ENCODE measurements at places on chromosomes 6 and 20. TPM values are rescaled to one million over a fixed set of nuclear protein-coding genes. Genes with fewer than 3 reads are reported as not detected.
A peak's percentile ranks its signal among the peaks of the same experiment; 100 is the strongest.

DNA sequence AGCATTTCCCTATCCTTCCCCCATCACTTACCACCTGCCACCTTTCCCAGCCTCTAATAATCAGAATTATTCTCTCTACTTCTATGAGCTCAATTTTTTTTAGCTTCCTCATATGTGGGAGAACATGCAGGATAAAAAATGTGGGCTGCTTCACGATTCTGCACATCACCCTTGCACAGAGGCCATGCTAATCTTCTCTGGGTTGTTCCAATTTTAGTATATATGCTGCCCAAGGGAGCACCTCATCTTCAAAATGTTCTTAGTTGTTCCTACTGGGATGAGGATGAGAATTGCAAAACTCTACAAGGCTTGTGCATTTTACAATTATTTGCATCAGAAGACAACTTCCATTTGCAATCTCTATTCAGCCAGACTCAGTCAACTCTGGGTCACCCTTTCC lies 58.1 kb downstream of the LAMA4 start:
- DNase-seq: no peak

GRCh38 chr6:12545619-12546409 lies 170.8 kb upstream of the PHACTR1 start:
- no peak for DNase-seq

DNA sequence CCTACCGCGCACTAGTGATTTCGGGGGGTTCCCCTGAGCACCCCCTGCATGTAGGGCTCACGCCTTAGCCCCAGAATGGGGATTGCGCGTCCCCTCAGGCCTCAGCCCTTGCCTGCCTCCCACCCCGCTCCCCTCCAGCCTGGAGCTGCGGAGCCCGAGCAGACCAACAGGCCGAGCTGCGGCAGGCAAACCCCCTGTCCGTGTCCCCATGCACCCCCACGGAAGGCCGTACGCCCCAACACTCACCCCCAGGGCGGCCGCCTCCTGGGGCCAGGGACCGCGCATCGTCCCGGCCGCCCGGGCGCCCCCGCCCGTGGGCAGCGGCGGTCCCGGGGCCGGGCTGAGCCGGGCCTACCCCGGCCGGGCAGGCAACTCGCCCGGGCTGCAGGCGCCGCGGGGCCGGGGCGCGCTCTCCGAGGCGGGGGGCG lies 1.2 kb upstream of the KCNB1 start:
- no peak for DNase-seq

DNA sequence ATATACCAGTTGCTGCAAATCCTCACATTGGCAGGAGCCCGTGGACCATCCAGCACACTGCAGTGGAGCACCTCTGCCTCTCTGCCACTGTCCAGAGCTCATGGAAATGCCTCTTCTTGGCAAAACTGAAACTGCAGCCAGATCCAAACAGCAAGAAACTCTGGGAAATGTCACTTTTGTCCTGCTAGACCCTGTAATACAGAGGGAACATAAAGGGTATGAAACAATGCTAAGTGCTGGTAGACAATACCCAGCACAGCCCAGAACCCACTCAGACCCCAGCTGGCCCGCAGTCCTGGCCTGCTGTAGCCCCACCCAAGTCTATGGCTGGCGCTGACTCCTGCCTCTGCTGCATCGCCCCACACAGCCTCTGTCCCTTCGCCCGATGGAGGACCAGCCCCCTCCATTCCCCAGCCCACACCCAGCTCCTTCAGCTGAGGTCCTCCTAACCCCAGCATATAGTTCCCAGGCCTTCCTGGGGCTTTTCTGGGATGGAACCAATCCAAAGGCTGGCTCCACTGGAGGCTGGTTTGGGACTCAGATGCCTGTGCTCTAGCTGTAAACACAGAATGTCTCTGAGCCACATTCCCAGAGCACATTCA lies 242.5 kb downstream of the LRFN2 start:
- DNase-seq: no peak

DNA sequence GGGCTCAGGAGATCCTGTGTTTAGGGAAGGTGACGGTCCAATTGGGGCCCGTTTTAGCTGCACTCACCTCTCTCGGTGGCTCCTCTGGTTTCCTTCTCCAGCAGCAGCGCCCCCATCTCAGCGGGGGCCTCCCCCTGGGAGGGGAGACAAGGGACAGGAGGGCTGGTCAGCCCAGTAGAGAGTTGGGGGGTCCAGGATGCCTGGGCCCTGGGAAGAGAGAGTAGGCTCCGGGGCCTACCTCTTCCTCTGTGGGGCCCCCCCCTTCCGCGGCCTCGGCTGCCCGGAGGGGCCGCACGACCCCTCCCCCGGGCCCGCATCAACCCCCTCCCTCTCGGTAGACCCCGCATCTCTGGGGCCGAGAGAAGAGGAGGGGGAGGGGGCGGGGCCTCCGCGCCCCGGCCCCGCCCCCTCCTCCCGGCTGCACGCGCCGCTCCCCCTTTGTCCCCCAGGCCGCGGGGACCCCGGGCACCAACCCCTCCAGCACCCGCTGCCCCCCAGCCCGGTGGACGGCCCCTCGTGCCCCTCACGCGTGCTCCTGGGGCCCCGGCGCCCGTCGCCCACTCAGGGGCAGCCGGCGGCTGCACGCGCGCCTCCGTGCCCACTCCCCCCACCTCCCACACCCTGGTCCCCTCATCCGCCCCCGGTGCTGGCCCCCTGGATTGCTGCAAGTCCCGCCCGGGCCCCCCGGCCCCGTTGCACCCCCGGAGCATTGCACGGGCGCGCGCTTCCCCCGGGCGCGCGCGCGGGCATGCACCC lies 464 bp downstream of the EHMT2 start:
- peak; percentile 76 for DNase-seq

DNA sequence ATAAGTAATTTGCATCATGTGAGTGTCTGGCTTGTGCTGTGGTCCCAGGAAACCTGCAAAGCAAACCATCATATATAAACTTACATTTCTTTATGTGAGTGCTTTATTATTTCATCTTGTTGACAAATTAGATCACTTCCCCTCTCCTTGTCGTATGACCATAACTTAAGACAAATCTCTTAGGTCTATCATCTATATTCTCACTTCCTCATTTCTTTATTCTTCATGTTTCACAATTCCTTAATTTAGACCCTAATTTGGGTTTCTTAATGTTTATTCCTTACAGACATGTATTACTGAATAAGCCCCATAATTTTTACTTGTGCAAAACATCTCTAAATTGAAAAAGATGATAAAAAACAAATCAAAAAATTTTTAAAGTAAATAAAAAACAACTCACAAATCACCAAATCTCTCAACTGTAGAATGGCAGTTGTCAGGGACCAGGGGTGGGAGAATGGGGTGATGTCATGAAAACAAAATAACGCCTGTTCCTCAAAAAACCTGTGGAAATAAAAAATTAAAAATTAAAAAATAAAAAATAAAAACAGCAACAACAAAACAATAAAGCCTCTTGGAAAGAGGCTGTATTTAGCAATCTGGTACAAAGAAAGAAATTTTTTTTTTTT lies 49.5 kb upstream of the FBXO30 start:
- no peak for DNase-seq

GRCh38 chr6:20564777-20565176 lies 30.5 kb downstream of the CDKAL1 start:
- DNase-seq: no peak

DNA sequence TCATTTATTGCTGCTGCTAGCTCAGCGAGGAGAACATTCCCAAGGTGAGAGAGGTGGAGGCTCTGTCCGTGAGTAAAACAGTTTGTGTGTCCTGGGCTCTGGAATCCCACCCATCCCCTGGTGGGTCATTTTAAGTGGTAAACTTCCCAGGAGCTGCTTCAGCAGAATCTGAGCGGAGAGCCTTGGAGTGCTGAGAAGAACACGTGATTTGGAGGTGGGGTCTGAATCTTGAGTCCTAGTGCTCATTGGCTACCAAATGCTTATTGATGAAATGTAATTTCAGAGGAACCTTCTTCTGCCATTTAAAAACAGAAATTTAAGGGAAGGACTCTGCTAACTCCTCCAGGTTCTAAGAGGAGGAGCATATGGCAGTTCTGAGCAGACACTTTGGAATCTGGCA lies 132.4 kb downstream of the CDH26 start:
- DNase-seq: no peak

GRCh38 chr6:159823953-159824352 lies 23.9 kb downstream of the PNLDC1 start:
- no peak for DNase-seq

DNA sequence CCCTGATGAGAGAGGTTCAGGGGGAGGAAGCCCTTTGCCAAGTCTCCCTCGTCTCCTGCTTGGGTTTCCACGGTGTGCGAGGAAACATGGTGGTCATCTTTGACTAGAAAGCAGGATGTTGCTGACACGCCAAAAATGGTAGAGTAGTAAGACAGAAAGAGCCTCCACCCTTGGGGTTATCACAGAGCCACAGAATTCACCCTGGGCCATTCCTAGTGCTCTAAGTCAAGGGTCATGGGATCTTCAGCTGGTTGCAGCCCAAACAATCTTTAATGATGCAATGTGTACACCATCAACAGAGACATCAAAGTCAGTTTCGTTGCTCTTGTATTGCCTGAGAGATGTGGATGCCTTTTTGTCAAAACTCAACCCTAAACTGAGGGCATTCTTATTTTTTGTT lies 201.9 kb downstream of the LY86 start:
- no peak for DNase-seq

DNA sequence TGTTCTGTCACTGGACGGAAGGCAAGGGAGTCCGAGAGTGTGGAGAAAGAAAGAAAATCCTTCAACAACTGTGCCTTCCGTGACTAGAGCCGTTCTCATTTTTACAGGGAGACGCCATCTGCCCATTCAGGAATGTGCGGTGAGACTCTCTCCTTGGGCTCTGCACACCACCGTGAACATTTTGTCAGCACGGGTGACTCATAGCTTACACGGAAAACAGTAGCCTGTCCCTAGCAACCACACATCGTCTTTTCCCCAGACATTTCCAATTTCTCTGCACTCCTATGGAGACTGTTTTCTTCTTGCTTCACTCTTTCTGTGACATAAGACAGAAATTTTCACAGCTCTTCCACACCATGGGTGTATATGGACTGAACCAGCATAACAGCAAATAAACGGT lies 55.1 kb downstream of the TBXT start:
- no peak for DNase-seq

GRCh38 chr6:113690281-113691259 lies 166.6 kb upstream of the MARCKS start:
- DNase-seq: no peak

GRCh38 chr6:152360034-152360433 lies 277.1 kb downstream of the SYNE1 start:
- DNase-seq: no peak

DNA sequence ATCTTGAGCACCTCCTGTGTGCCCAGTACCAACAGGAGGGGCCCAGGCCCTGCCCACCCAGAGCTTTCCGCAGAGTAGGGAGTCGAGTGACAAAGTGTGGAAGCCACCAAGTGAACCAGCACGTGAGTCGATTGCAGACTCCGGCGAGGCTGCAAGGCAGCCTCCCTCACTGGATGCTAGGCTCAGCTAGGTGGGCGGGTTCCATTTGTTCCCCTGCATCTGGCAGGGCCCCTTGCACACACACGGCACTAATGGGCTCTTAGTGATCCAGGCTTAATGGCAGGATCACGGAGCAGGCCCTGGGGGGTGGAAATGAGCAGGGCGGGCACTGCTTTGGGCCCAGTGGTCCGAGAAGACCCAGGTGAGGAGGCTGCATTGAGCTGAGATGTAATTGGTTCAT lies 140.4 kb downstream of the PHACTR3 start:
- DNase-seq: no peak

GRCh38 chr6:125807293-125807692 lies 16.5 kb downstream of the NCOA7 start:
- DNase-seq: no peak

The GSTA2 gene
- total RNA-seq: not detected

The PREX1 gene
- 11.0 TPM for total RNA-seq

The HLA-E gene
- 152 TPM for total RNA-seq

The FAM83C gene
- not detected for total RNA-seq

The RSPH3 gene
- total RNA-seq: 10.6 TPM

All from Right ventricle myocardium inferior (tissue), 1 donor.